ENCODE measurements at places on chromosomes 5 and 9. TPM values are rescaled to one million over a fixed set of nuclear protein-coding genes. Genes with fewer than 3 reads are reported as not detected.

The WNK2 gene
- total RNA-seq: under 0.01 TPM

- no peak for DNase-seq
These were observed 162.5 kb downstream of the CD180 start for GRCh38 chr5:67033880-67034651.

The TAF11L7 gene
- total RNA-seq: not detected

DNA sequence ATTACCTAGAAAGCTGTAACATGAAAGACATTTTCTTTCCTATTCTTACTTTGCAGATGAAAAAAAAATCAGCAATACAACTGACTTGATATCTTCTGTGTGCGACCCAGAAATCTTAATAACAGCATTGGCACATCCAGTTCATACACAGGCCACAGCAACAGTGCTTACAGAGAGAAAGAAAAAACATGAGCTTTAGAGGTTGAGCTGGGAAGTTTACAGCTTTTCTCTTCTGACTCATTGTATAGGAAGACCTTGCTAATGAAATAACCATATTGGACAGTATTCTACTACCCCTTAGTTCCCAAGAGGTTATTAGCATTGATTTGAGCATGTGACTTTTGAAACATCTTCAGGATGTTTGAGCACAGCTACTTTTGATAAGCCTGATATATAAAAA lies 1033.4 kb upstream of the DMAC1 start:
- DNase-seq: no peak

The FKTN gene
- 7.7 TPM for total RNA-seq

- peak; percentile 17 for DNase-seq
These were observed 30.7 kb upstream of the ERAP1 start for GRCh38 chr5:96838201-96839070.

DNA sequence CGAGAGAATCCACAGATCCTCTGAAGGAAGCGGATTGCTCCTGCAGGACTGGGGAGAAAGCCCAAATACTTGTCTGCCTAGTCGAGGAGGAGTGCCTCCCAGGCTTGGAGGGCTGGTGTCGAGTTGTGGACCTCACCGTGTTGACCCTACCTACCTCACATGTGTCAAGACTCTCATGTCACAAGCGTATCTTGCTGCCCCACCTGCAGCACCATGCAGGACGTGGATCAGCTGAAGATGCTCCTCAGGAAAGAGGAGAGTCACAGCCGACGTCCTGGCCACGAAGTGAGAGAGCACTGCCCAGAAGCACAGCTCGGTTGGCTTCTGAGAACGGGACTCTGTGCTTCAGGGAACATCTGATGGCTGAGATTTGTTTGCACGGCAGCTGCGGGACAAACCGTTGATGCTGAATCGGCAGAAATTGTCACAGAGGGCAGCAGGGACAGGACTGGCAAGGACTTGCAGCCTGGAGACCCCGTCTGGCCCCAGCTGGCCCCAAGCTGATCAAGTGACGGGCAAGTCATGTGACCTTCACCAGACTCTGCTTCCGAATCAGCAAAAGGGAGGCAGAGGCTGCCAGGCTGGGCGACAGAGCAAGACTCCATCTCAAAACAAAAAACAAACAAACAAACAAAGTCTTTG lies 119.1 kb upstream of the ITGA1 start:
- DNase-seq: no peak

- DNase-seq: no peak
These were observed 323.6 kb upstream of the PRR16 start for GRCh38 chr5:120140501-120140900.

DNA sequence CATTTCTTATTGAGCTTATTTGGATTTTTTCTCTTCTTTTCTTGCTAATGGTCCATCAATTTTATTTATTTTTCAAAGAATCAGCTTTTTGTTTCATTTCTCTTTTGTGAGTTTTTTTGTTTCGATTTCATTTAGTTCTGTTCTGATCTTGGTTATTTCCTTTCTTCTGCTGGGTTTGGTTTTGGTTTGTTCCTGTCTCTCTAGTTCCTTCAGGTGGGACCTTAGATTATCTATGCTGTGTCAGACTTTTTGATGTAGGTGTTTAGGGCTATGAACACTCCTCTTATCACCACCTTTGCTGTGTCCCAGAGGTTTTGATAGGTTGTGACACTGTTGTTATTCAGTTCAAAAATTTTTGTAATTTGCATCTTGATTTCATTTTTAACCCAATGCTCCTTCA lies 119.8 kb downstream of the GABRG2 start:
- DNase-seq: no peak

The C9 gene
- under 0.01 TPM for total RNA-seq

DNA sequence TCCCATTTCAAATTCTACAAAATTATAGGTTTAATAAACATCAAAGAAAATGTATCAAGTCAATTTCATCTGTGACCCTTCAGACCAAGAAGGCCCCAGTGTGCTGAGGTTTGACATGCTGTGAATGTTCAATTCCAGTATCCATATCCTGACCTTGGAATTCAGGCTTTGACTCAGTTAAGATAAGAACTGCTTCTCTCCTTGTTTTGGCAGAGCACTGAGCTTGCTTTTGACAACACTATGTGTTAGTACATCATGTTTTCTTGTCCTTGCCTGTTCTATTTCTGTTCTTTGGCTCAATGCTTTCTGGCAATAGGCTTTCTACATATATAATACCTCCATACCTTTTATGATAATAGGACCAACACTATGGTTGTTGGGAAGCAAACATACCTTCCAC lies 105.6 kb downstream of the PLCXD3 start:
- no peak for DNase-seq

GRCh38 chr5:10726179-10726912 lies 34.7 kb downstream of the DAP start:
- DNase-seq: peak; percentile 35

DNA sequence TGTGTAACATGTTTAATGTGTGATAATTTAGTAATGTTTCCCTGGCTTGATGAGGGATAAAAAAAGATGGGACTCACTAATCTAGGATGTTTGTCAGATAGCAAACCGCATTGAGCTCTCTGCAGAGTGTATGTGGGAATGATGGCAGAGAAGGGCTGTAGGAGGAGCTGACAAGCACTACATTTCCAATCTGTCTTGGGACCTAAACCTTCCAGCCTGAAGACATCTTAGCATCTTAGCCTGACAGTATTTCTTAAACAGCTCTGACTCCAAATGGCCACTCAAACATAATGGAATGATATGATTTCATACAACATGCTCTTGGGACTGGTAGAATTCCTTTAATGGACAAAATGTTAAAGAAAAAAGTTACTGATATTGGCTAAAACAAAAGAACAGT lies 116.7 kb downstream of the PPP2R2B start:
- no peak for DNase-seq

- DNase-seq: peak; percentile 85
These were observed 52.3 kb downstream of the TLE4 start for GRCh38 chr9:79623799-79624721.

DNA sequence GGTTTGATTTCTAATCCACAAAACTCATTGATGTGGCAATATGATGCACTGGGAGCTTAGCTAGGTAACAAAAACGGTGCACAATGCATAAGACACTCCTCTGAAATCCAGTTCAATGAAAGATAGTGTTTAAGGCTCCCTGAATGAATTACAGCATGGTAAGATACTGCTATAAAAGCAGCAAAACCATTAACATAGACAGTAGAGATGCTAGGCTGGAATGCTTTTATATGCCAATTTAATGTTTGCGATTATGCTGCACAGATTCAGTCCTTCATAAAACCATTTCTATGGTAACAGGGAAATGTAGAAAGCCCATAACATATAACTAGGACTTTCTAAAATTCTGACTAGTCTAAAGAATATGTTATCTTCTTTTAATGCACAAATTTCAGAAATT lies 180.8 kb upstream of the NUDT12 start:
- no peak for DNase-seq

DNA sequence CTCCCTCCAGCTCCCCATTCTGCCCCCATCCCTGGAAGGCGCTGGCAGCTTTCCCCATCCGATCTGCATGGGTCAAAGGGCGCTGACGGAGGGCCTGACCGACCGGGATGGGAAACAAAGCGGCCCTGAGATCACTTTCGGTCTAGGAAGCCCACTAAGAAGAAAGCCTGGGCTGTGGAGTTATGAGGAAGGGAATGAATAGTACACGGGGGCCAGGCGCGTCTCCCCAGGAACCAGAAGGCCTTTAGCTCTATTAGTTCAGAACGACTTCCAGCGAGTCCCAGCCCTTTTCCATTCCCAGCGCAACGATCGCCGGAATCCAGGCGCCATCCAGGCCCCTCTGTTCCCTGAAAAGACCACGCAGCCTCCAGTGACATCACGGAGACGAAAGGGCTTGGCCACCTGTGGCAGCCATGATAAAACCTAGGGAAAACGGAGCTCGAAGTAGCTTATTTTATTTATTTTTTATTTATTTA lies 70.1 kb upstream of the CCDC180 start:
- no peak for DNase-seq

GRCh38 chr5:97106216-97106581 lies 36.2 kb downstream of the LIX1 start:
- DNase-seq: no peak

- no peak for DNase-seq
These were observed 298.0 kb upstream of the PAPPA start for GRCh38 chr9:115855458-115856133.

The HMMR gene
- total RNA-seq: 5.7 TPM

- no peak for DNase-seq
These were observed 816 bp downstream of the RBM18 start for GRCh38 chr9:122263699-122264349.

The PHF24 gene
- under 0.01 TPM for total RNA-seq

The KIF24 gene
- total RNA-seq: 1.6 TPM

GRCh38 chr9:16266648-16267276 lies 603.7 kb downstream of the BNC2 start:
- DNase-seq: no peak

The IRX4 gene
- total RNA-seq: not detected

The FOXI1 gene
- not detected for total RNA-seq

The STK32A gene
- 0.25 TPM for total RNA-seq

GRCh38 chr9:107322643-107323042 lies 39.6 kb downstream of the RAD23B start:
- no peak for DNase-seq

DNA sequence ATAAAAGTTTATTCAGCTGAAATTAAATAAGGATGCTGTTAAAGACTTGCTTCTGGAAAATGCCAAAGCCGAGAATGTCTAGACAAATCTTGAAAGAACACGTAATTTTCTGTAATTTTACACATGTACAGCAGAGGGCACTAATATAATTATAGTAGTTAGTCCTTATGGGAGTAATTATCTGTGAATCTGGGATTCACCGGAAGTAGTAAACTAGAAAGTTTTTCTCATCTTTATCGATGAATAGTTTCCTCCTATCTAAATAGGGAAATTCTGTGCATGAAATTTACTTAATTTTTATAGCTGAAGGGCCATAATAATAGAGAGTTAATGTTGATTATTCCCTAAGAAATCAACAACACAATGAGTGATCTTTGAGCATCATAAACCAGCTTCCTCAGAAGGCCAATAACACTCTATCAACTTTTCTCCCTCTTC lies 18.4 kb upstream of the CNTLN start:
- DNase-seq: peak; percentile 12

The CRB2 gene
- total RNA-seq: not detected

Measured in dermis microvascular lymphatic vessel endothelial cell (primary cell).